Fibroblast of mammary gland (primary cell): ENCODE measurements at places on chromosomes 5 and 9.

DNA sequence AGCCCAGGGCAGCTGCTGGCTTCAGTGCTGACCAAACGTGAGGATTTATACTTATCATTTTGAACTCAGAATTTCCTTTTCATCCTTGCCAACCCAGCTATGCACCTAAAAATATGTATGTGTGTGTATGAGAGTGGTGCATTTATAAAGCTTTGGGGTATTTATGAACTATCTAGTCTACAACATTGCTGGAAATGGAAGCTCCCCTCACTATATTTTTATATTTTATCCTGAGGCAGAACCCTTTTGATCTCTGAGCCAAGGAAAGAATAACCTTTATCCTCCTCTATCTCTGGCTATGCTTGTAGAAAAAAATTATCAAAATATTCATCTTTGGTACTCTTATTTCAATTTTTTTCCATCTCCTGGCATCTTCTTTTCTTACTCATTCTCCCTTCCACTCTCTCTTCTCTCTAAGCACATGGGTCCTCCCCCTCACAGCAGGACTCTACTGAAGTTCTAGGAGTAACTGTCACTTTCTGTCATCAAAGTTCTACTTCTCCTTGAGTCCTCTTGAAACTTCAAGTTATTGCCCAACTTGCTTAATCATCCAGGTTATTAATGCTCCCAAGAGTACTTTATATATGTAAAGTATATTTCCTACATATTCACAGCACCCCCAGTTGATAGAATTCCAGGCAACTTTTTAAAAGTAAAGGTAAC lies 190.9 kb downstream of the HINT1 start:
- no peak for DNase-seq

DNA sequence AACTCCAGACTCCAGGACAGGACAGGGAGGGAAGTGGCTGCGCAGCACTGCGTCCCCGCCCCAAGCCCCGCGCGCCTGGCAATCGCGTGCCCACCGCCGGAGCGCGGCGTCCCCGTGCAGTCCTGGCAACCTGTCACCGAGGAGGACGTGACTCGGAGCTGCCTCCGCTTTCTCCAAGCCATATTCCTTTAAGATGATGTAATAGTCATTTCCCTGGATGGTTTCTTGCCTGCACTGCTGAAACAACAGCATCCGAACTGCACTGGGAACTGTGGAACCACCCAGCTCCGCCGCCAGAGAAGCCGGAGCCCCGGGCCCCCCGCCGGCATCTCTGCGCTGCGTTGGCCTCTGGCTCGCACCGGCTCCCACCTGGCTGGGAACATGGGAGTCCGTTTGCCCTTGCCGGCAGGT lies 34.5 kb downstream of the KCTD16 start:
- DNase-seq: peak; percentile 37

GRCh38 chr9:34997379-34997781 lies 7.8 kb downstream of the DNAJB5 start:
- DNase-seq: no peak

DNA sequence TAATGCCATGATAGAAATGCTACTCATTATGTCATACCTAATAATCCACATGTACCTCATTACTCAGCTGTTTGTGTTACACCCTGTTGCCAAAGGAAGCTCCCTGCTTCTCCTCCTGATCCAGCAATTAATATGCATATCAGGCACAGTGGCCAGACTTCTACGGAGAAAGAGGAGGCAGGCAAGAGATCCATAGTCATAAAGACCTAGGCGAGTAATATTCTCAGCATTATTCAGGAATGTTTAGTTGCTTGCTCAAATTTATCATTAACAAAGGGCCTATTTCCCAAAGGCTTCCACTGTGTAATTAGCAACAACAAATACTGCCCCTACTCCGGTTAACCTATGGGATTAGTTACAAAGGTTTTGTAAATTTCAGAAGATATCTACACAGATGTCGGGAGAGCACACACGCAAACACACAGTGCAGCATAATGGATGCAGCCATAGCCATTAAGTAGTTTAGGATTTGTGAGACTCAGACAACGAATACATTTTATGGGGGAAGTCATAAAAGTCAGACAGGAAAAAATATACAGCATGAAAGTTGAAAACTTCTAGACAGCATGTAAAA lies 192.6 kb downstream of the EFNA5 start:
- DNase-seq: no peak

DNA sequence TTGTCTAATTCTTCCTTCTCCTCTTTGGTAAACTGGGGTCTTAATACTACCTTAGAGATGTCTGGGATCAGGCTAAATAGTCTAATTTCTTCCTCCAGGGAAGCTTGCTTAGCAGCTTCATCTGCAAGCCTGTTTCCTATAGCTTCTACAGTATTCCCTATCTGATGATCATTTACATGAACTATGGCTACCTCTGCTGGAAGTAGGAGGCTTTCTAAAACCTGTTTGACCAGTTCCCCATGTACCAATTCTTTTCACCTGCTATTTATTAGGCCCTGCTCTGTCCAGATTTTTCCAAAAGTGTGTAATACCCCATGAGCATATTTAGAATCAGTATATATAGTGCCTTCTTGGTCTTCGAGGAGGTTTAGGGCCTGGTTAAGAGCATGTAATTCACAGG lies 619.8 kb downstream of the HINT1 start:
- peak; percentile 8 for DNase-seq

DNA sequence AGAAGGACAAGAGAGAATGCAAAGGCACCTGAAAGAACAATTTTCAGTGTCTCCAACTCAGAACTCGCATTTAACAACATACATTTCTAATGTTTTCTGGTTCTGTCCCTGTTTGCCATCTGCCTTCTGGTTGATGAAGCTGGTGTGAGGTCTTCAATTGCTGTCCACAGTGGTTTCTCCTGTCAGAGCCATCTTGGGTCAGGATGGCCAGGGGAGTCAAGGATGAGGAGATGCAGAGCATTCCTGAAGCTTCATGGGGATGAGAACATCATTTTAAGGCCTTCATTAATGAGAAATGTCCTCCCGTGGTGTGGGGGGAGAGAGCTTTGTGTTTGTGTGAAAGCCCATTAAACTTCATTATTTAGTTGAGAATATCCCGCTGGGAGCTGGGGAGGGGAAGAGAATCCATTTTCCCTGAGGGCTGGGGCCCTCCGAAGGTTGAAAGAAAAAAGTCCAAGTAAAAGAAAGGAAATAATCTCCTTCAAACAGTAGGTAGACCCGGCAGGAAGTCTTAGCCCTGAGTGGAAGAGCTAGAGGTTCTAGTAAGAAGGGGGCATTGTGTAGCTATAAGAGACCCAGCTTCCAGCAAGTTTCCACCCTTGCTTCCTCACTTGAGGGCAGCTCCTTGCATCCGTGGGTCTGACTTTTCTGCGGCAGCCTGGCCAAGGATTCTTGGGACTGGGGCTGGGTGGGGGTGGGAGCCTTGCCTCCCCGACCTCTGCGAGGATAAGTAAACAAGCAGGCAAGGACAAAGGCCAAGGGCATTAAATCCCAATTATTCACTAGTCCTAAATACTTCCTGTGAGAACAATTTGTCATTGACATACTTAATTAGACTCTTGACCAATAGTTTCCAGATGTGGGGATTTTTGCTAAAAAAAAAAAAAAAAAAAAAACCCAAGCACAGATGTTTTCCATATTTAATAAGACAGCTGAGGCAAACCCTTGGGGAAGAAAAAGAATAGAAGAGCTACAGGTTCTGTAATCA lies 119.2 kb downstream of the MSX2 start:
- DNase-seq: peak; percentile 80

DNA sequence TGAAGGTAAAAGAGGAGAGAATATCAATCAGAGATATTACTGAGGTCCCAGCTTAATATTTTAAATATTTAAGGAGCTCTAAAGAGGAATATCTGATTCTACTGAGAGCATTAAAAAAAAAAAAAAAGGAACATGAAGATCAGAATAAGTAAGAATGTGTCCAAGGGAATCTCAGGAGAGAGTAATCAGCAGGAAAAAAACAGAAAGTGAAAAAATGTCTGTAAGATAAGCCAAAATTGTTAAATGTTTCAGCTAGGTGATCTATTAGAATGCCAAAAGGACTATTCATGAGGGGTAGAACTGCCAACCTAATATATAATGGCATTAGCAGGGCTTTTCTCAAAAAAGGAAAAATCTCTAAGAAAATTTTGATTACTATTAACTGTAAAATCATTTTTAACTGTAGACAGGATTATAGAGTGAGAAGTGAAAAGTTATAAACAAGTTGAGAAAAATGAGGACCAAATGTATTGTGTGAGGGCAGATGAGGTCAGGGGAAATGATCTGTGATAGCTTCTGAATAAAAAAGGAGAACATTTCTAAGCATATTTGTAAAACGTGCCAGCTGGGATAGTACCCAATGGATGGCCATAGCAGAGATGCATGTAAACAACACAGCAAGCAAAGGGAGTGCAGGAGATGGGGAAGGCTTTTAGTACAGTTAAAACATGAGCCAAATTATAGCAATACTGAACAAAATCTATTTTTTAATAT lies 9.4 kb upstream of the RHOBTB3 start:
- no peak for DNase-seq

DNA sequence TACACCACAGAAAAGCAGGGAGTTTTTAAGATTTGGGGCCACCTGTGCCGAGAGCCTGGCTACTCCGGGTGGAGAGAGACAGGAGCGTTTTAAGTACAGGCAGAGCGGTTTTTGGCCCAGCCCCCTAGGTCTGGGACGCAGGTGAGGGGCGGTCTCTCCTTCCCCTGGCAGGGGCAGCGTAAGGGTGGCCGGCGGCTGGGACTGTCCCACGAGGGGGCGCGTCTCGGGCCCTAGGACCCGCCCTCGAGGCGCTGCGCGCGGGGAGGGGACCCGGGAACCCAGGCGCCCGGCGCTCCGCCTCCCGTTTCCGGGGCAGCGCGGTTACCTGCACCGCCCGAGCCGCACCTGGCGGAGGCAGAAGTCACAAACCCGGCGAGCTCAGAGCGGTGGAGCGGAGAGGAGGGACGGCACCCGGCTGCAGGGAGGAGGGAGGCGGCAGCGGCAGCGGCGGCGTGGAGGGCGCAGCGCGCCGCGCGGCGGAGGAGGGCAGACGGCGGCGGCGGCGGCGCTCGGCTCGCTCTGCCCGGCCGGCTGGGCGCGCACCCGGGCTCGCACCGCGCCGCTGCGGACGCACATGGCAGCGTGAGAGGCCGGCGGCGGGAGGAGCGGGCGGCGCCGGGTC lies at the start of gene WWC1:
WWC1 (plus strand) TSS at position 304 of the 622 bp plus-strand sequence. CDS start 508 bp downstream, outside the sequence.
- DNase-seq: no peak

- no peak for DNase-seq
Observed at GRCh38 chr9:15101095-15101494, 190.9 kb upstream of the FREM1 start.

- DNase-seq: no peak
Observed at GRCh38 chr5:68381909-68382308, 166.4 kb downstream of the PIK3R1 start.

- DNase-seq: no peak
Observed at GRCh38 chr9:85283421-85283820, 458.3 kb downstream of the AGTPBP1 start.

GRCh38 chr5:94103514-94104245 lies 362.3 kb upstream of the POU5F2 start:
- no peak for DNase-seq

- DNase-seq: no peak
Observed at GRCh38 chr5:82584631-82585030, 306.5 kb upstream of the RPS23 start.

GRCh38 chr9:1996156-1996555 lies 19.0 kb upstream of the SMARCA2 start:
- no peak for DNase-seq

DNA sequence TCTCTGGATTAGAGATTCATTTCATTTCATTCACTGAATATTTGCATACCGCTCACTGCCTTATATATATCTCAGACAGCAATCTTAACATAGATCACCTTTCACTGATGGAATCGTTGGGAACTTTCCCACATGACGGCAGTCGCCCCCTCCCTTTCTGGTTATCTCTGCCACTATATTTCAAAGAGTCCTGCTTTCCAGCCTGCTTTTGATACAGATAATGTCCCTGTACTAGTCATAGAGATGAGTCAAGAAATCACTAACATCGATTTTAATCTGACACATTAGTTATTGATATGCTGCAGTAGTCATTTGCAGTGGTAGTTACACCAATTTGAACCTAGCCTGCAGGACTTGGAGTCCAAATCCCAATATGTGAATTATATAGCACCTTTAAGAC lies 8.5 kb downstream of the ARSK start:
- no peak for DNase-seq

GRCh38 chr9:78753039-78753438 lies 456.1 kb downstream of the PSAT1 start:
- DNase-seq: no peak

DNA sequence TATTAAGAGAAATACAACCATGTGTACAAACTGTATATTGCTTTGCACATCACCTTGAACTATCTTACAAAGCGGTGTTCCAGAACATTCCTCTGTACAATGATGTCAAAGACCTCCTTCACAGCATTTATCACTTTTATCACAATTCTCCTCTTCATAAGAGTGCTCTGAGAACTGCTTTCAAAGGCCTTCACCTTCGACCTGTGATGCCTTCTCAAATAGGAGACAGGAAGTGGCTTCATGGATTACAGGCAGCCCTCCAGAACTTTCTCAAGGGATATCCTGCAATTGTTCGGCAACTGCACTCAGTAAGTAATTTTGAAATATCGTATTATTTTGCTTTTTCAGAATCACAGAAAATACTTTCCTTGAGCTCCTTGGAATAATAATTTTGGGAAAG lies 68.0 kb upstream of the IL7R start:
- DNase-seq: no peak

- DNase-seq: peak; percentile 79
Observed at GRCh38 chr9:132214027-132214622, 52.3 kb downstream of the NTNG2 start.

DNA sequence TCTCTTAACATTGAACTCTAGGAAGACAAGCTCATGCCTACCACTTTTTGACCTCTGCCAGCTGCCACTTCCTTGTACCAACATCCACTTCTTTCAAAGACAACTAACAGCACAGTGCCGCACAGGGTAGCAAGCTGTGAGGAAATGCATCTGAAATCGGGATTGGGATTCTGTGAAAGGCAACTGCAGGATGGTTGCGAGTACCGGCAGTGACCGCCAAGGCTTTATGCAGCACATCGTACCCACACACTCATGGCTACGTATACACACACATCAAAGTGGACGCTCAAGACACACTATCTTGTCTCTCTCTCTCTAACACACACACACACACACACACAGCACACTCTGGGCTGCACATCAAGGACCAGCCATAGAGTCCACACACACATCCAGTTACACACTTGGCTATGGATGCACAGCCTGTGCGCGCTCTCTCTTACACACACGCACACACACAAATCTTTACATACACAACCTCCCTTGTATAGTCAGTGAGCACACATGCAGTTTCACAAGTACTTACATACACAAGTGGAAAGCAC lies 964 bp downstream of the HTR4 start:
- DNase-seq: no peak

GRCh38 chr5:168172760-168173223 lies 118.7 kb upstream of the WWC1 start:
- DNase-seq: no peak

GRCh38 chr9:747567-747966 lies 93.9 kb upstream of the DMRT1 start:
- no peak for DNase-seq

DNA sequence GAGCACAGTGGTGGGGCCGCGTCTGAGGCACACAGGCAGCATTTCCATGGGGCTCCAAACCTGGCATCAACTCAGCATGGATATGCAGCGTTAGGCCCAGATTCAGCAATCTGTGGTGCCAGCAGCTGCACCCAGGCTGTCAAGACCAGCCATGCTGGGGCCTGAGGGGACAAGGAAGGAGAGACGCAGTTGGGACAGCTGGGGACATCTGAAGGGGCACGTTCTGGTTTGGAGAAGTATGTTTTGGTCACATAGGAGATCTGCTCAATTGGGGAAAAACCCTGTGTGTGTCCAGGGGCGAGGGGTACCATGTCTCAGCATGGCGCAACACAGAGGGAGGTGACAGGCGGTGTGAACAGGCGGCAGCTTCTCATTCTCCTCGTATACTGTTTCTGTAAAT lies 66.6 kb upstream of the ECM2 start:
- no peak for DNase-seq
